ENCODE measurements at places on chromosomes 7 and 10.

- no peak for DNase-seq
Measured at GRCh38 chr10:44822349-44822748, 88.8 kb upstream of the TMEM72 start.

DNA sequence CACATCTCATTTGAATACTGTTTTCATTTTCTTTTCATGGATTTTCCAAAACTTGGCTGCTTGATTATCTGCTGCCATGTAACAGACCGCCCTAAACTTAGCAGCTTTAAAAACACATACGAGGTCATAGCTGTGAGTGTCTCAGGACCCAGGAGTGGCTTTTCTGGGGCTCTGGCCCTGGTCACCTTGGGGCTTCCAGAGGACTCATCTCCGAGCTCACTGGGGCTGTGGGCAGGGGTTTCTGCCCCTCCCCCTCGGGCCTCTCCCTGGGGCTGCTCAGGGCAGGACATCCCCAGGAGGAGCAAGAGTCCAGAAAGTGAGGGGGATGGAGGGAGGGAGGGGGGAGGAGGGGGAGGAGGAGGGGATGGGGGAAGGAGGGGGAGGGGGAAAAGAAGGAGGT lies 77.0 kb downstream of the NKX6-2 start:
- no peak for DNase-seq

DNA sequence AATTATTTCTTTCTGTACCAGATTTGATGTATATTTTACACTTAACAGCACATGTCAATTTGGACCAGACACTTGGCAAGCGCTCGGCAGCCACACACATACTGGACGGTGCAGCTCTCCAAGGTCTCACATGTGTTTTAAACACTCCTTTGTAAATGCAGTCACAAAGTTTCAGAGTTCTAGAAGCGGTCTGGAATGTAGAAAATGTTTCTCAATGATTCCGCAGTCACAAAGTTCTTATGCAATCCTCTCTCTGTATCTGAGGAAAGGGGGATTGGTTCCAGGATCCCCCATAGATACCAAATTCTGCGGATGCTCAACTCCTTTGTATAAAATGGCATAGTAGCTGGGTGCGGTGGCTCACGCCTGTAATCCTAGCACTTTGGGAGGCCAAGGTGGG lies 253.0 kb upstream of the GRB10 start:
- no peak for DNase-seq

GRCh38 chr10:104314591-104315485 lies 23.4 kb downstream of the ITPRIP start:
- DNase-seq, result no peak

DNA sequence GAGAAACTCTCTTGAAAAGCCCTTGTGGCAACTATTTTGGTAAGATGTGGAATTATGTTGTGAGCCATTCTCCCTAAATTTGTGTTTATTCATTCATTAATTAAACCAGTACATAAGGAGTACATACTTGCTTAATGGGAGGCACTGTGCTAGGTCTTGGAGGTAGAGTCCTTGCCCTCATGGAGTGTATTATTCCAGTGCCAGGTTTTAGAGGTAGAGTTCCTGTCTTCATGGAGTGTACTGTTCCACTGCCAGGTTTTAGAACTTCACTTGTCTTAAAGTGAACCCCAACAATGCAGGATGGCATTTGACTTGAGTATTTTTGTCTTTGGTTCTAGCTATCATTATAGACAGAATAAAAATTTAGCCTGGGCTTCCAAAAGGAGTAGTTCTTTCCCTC lies 8.8 kb downstream of the MXI1 start:
- DNase-seq, result no peak

- DNase-seq, result no peak
Measured at GRCh38 chr7:34839645-34840044, 181.6 kb downstream of the NPSR1 start.

DNA sequence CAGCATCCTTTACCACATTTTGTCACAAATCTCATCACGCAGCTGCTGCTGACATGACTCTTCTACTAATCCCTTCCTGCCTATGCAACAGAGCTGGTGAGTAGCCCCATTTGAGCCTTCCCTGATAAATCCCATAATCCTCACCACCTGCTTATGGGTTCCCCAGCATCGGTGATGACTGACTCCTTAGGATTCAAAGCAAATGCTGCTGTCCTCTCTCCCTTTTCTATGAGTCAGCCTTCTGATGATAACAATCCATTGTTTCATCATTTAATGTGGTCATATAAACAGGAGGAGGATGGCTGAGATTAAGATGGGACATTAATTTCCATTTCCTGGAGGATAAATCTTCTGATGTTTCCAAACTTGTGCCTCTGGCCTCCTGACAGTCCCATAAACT lies 73.4 kb downstream of the SORCS1 start:
- DNase-seq, result no peak

- DNase-seq, result no peak
Measured at GRCh38 chr10:102085336-102085735, 20.2 kb downstream of the HPS6 start.

GRCh38 chr7:95527776-95528250 lies 42.1 kb downstream of the ASB4 start:
- no peak for DNase-seq

GRCh38 chr7:88115258-88115796 lies 104.5 kb downstream of the SRI start:
- DNase-seq, result no peak

- DNase-seq, result no peak
Measured at GRCh38 chr10:24118246-24118645, 90.7 kb upstream of the KIAA1217 start.

DNA sequence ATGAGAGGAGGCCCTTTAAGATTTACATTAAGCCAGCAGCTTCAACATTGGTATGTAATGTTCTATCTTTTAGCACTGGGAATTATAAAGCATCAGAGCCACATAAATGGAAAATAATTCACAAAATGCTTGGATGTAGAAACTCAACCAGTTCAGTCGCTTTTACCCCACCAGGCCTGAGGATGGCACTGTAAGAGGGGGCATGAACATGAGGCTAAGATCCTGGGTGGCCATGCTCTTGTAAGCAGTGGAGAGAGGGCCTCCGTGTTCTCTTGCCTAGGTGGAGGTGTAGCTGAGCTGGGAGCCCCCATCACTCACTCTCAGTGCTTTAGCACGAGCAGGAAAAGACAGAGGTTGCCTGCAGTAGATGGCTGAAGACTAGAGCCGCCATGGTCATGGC lies 238.8 kb downstream of the FANK1 start:
- DNase-seq, result no peak

GRCh38 chr7:46764100-46764936 lies 817.6 kb downstream of the TNS3 start:
- no peak for DNase-seq

- DNase-seq, result no peak
Measured at GRCh38 chr7:150335108-150335773, 6.2 kb downstream of the RARRES2 start.

DNA sequence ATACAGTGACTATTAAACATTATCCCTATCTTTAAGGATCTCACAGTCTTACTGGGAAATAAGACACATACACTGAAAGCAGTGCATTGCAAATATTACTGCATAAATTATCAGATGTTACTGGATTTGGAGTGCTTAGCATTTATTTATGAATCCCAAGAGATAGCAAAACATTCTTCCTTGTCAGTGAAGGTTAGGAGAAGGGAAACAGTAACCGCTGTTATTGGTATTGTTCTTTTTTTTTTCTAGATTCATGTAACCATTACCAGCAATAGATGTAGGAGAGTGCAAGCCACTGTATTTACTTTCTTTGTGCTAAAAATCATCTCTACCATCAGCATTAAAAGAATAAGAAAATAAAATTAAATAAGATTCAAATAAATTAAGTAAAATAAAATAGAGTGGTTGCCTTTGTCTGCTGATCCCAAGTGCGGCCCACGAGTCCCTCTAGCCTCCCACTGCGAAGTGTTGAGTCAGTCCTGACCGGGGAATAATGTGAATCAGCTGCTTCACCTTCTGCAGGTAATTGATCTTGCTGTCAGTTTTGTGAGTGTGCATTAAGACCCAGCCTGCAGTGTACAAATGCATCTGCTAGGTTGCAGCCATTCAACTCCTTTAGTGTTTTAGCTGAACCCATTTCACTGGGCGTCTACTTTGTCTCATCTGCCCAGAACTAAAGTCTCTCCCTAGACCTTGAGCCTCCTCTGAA lies 1344.9 kb downstream of the GATA3 start:
- no peak for DNase-seq

- no peak for DNase-seq
Measured at GRCh38 chr7:131011976-131012375, 278.0 kb upstream of the KLF14 start.

- no peak for DNase-seq
Measured at GRCh38 chr7:71261066-71261465, 129.1 kb downstream of the GALNT17 start.

DNA sequence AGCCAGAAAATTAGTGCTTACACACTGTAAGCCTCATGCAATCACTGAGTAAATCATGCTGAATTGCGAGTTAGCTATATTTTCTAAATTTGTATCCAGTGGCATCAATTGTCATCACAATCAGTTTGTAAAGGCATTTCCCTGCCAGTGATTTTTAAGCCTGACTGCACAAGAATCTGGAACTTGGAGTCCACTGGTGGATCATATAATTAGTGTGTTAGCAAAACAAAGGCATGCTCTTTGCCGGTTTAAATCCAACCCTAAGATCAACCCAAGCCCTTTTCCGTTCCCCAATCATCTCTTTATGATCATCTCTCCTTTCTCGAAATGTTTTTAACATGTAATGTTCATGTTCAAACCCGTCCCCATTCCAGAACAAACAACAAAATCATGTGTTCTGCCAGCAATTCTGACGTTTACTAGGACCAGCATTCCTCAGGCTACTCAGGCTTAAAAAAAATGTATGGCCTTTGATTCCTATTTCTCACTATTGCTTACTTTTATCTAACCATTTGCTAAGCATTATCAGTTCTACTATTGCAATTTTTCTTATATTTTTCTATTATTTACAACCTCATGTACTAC lies 649.2 kb downstream of the SORCS1 start:
- DNase-seq, result no peak

DNA sequence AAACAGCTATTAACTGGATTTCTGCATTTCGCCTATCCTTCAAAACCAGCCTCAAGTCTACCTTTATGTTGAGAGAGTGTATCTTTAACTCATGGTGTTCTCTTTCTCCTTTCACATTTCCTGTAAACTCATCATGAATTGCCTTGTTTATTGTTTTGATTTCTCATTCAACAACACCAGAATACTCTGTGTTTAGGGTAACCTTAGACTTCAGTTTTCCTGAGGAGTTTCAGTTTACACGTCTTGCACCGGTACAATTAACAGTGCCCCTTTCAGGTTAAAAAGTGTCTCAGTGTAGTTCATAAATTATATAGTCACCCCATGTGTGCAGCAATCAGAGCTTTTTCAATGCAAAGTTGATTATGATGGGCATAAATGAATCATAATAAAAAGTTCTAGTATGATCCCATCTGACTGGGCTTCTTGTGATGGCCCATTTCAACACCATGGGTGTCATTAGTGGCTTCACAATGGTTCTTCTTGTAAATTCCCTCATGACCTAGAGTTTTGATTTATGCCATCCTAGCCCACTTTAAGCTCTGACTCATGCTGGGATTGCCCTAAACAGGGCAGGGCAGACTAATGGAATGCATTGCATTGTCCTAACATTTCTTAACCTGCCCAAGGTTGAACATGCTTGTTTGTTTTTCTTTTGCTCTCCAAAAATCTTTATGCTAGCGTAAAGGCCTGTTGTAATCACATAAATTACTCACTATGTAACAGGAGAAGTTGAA lies 22.0 kb downstream of the ITGB8 start:
- no peak for DNase-seq

GRCh38 chr7:157360483-157361025 lies 23.8 kb downstream of the DNAJB6 start:
- no peak for DNase-seq

DNA sequence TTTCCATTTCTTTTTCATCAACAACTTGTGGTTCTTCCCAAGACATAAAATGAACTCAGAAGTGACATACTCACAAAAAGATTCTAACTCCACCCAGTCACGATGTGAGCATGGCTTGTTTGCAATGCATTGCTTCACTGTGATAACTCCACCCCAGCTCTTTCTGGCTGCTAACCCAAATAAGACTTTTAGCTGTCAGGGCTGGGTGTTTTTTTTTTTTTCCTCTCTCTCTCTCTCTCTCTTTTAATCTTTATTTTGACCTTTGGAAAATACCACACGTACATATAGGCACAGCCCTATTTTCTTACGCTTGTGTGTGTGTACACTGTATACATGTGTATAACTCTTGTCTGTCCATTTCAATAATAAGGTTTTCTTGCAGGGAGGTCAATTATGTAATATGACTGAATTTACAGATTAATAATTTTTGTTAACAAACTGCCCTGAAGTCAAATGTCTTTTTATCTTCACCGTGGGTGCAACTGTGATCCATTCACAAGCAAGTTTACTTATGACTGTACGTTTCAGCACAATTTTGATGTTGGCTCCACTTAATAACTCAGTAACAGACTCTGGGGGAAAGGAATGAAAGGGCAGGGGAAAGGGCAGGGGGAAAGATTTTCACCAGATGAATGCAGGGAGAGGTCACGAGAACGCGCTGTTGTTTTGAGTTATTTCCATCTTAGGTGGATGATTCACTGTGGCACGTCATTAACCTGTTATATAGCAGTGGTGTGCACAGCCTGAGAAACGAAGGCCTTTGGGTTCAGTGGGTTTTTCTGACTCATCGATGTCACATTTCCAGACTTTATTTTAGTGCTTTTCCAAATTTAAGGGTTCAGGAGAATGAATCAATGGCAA lies 49.1 kb downstream of the APBB1IP start:
- DNase-seq, result no peak
